Left forelimb (tissue), 1 donor: ENCODE measurements at places on chromosomes 3 and 15.

GRCh38 chr3:44206862-44207652 lies 34.6 kb upstream of the TOPAZ1 start:
- DNase-seq, result no peak

DNA sequence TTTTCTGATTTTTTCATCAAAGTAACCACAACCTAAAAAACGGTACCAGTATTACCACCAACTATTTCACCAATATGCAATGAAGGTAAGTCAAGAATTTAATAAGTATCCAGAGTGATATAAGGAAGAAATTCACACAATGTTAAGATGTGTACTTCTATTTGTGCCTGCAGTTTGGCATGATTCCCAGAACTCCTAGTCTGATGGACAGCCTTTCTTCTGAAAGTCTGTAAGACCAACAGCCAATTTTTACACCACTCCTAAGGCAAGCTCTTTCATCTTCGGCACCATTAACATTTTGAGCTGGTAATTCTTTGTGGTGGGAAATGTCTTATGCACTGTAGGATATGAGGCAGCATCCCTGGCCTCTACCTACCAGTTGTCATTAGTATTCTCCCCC lies 108.3 kb downstream of the VPS13C start:
- no peak for DNase-seq

GRCh38 chr3:152957491-152957890 lies 122.6 kb downstream of the P2RY1 start:
- DNase-seq, result no peak

DNA sequence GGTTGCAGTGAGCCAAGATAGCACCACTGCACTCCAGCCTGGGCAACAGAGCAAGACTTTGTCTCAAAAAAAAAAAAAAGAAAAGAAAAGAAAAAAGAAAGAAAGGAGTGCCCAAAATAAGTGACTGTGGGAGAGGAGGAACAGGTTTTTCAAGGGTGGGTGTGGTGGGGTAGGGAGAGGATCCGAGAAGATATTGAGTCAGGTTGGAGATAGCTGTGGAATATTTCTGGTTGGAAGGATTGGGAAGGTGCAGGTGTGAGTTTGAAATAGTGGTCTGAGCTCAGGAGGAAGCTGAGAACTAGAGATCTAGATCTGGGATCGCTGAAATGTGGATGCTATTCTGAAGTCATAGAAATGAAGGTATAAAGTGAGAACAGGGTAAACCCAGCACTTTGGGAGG lies 7.8 kb downstream of the SCAMP2 start:
- DNase-seq, result no peak

DNA sequence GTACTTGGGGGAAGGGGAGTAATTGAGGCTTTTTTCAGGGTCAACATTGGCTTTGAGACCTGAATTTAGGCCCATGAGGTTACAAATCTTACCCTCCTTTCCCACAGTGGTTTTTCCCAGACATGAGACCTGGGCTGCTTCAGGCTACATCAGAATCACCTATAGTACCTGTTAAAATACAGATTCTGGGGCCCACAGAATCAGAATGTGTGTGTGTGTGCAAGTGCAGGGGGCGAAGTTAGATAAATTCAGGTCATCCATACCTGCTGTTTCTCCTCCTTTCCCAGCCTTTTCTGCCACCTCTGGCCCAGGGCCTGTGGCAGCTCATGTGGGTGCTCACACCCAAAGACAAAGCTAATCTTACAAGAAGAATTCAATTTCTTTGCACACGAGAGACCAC lies 110.5 kb downstream of the RAB11A start:
- no peak for DNase-seq

- DNase-seq, result no peak
These were observed 9.4 kb downstream of the RPLP1 start for GRCh38 chr15:69462030-69462492.

DNA sequence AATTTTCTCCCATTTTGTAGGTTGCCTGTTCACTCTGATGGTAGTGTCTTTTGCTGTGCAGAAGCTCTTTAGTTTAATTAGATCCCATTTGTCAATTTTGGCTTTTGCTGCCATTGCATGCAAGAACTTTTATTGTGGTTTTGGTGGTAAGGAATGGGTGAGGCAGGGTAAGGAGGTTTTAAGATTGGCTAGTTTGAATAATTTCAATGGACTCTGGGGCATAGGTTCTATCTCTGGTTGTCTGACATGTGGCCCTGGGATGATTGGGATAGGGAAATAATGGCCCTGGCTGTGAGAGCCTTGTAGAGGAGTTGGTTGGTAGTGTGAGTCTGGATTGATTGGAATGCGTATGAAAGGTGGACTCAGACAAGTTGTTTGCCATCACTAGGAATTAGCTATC lies 38.0 kb downstream of the SEC22A start:
- no peak for DNase-seq

DNA sequence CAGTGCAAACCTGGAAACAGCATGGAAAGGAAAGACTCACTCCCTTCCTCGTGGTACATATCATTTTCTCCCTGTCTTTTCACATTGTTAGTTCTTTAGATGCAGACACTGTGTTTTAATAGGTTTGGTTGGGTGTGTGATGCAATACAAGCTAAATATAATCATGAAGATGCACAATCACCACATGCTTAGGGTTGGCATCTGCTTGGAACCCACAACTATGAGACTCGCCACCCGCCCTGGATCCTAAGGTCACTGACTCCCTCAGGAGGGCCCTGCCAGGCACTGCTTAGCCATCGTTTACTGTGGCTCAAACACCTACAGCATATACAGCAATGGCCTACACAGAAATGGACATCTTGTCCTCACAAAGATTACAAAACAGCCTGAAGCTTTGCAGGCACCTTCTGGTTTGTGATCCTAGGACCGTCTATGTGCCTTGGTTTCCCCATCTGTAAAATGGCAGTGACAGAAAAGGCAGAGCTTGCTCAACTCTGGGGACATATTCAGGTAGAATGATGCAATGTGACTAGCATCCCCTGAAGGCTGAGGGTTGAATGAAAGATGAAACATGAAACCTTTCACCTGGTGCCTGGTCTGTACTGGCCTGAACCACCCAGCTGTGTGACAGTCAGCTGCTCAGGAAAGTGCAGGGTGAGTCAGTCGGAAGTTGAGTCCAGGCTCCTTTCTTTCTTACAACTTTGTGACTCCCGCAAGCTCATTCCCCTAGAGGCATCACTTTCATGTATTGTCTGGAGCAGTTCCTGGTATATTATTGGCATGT lies 123.6 kb upstream of the PFN2 start:
- no peak for DNase-seq

GRCh38 chr15:89837134-89837829 lies 22.6 kb upstream of the ANPEP start:
- DNase-seq, result no peak

- no peak for DNase-seq
These were observed 87.8 kb upstream of the UBE2E2 start for GRCh38 chr3:23115171-23115877.

DNA sequence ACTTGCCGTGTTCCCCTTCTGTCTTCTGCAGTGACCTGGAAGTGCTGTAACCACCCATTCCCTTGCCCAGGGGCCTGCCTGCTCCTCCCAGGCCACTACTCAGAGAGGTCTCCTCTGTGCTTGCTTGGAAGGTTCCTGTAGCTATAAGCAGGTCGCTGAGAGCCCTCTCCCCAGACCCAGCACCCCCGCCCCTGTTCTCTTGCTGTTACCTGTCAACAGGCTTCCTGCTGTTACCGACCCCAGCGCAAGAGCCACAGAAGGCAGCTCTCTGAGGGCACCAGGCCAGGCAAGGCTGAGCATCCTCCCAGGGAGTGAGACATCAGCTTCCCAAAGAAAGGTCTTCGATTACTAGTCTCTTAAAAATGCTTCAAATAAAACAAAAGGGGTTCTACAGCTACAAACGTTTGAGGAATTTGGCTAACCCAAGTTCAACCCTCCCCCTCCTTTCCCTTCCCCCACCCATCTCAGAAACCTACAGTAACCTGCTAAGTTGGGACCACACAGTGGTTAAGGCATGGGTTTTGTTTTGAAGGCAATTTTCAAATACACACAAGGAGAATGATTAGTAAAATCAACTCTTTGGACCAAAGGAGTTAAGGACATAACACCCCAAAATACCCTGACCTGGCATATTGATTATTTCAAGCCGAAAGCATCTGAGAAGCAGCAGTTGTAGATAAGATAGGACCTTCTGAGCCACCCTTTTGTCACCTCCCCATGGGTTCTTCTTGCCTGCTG lies 74.9 kb upstream of the MFGE8 start:
- DNase-seq, result no peak

GRCh38 chr3:122576174-122576940 lies 1.1 kb upstream of the PARP15 start:
- no peak for DNase-seq

DNA sequence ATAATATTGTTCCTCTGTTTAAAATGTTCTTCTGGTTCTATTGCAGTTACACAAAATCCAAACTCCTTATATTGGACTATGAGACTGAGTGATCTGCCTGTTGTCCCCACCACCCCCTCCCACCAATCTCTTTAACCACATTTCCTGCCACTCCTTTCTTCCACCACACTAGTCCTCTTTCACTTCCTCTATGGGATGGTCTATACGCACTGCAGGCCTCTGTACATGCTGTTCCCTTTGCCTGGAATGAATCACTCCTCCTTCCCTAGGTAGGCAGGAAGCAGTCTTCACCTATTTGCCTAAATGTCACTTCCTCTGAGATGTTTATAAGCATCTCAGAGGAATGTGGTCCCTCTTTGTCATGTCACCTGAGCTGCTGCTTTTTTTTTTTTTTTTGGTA lies 4.0 kb downstream of the MAP2K1 start:
- no peak for DNase-seq

DNA sequence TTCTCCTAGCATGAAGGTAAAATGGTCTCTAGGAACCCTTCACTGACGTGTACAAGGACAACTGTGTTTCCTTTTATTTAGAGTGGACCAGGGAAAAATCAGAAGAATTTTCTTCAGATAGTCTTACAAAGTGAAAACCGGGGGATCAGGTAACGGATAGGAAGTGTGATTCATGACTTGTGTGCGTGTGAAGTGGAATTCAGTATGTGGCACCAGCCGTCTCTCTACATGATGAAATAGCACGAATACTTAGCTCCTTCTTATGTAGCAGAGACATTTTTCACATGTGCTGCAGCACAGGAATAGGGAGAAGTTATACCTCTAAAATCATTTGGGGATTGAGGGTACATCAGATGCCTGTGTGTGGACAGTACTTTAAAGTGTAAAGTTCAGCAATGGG lies 159.2 kb downstream of the MEX3B start:
- no peak for DNase-seq

- no peak for DNase-seq
These were observed 64.5 kb downstream of the GRIP2 start for GRCh38 chr3:14475621-14476020.

- no peak for DNase-seq
These were observed 76.4 kb downstream of the USF3 start for GRCh38 chr3:113620091-113620490.

GRCh38 chr3:187051724-187052366 lies 87.5 kb downstream of the RPL39L start:
- no peak for DNase-seq

GRCh38 chr15:99442252-99442897 lies 123.4 kb upstream of the MEF2A start:
- peak; percentile 75 for DNase-seq

- no peak for DNase-seq
These were observed 774.3 kb downstream of the TUSC7 start for GRCh38 chr3:117483839-117484238.

DNA sequence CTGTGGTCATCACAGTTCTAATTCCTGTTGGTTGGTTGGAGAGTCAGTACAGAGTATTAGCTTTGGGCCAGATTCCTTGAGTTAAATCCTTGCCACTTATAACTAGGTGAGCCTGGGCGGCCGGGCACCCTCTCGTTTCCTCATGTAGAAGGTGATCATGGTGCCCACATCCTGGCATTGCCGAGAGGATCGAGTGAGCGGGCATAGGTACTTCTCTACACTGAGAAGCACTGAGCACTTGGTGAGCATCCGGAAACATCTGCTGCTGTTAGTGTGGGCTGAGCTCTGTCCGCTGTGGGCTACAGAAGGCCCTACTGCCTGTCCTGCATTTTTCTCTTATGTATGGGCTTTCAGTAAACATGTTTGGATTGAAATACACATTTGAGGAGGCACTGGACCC lies 96.2 kb downstream of the CACNA1D start:
- DNase-seq, result no peak

GRCh38 chr3:50339485-50340146 lies 1.0 kb downstream of the RASSF1 start:
- DNase-seq, result no peak

DNA sequence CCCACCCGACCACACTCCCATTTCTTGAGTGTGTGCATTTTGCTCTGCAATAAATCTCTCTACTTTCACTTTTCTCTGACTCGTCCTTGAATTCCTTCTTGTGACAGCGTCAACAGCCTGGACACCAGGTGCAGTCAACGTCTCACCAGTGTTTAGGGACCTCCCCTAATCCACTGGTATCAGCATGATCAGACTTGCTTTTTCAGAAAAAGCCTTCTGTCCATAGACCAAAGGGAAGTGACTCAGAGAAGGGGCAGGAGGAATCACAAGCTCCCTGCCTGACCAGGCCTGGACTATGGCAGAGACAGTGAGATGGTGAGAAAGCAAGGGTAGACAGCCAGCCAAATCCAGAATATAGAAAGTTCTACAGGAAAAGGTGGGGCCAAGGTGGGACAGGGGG lies 15.5 kb downstream of the CCR5 start:
- no peak for DNase-seq

GRCh38 chr3:31680072-31680870 lies 147.5 kb downstream of the STT3B start:
- DNase-seq, result no peak

GRCh38 chr3:79729096-79729495 lies 38.7 kb downstream of the ROBO1 start:
- no peak for DNase-seq

- DNase-seq, result no peak
These were observed 152.5 kb upstream of the NPHP3 start for GRCh38 chr3:132874701-132875100.

GRCh38 chr3:139909811-139910210 lies 25.2 kb upstream of the CLSTN2 start:
- DNase-seq, result no peak
